ENCODE measurements at places on chromosomes 16 and 17. TPM values are rescaled to one million over a fixed set of nuclear protein-coding genes. Genes with fewer than 3 reads are reported as not detected.

The TRIM16 gene
- total RNA-seq: 253 TPM

The TBC1D16 gene
- 8.4 TPM for total RNA-seq

The RGS11 gene
- total RNA-seq: 2.7 TPM

The SPNS2 gene
- 14.1 TPM for total RNA-seq

The TBC1D3E gene
- not detected for total RNA-seq

The TBC1D3 gene
- total RNA-seq: not detected

The NKD1 gene
- total RNA-seq: 0.54 TPM

The OR3A3 gene
- total RNA-seq: not detected

The MMP25 gene
- 0.67 TPM for total RNA-seq

All from A549 treated with RU486 at 1 μM for 4 hours (cell line).